ENCODE measurements at places on chromosomes 13 and 19.

- DNase-seq, result no peak
Observed at GRCh38 chr13:35256459-35257148, 219.9 kb downstream of the MAB21L1 start.

GRCh38 chr19:48370955-48371354, 6.8 kb downstream of the SYNGR4 start:
- DNase-seq, result no peak

- DNase-seq, result no peak
Observed at GRCh38 chr13:109228211-109228610, 558.2 kb downstream of the IRS2 start.

- DNase-seq, result no peak
Observed at GRCh38 chr19:35015270-35015953, 14.9 kb upstream of the SCN1B start.

DNA sequence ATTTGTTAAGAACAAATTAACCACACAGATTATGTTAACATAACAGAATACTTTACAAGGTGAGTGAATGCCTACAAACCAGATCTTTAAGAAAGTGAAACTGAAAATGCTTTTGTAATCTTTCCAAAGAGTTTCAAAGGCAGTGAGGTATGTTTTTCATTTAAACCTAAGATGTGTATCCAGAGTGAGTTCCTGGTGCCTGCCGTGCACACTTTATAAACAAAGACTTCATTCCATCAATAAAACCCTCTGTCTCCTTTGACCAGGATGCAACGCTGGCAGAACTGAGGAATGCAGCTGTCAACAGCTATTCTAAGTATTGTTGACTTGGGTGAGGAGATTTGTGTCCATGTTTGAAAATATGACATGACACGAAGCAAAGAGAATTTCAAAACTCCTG, 344.6 kb downstream of the DNAJC15 start:
- DNase-seq, result no peak

DNA sequence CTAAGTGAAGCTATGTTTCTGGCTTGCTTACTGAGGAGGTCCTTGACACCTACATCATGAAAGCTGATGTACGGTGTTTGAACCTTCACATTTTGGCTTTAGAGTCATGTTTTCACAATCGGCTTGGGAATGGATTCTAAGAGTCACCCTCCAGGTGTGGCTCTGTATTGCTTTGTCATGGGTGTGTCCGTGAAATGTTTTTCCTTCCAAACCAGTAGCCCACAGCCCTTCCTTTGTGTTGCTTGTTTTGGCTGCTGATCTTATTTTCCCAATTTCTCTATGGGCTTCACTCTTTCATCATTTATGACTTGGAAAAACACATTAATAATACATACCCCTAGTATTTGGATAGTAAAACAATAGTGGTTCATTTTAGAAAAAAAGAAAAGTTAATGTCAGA, 240.6 kb downstream of the GGACT start:
- no peak for DNase-seq

GRCh38 chr13:50635504-50635903, 208.0 kb downstream of the DLEU7 start:
- DNase-seq, result no peak

DNA sequence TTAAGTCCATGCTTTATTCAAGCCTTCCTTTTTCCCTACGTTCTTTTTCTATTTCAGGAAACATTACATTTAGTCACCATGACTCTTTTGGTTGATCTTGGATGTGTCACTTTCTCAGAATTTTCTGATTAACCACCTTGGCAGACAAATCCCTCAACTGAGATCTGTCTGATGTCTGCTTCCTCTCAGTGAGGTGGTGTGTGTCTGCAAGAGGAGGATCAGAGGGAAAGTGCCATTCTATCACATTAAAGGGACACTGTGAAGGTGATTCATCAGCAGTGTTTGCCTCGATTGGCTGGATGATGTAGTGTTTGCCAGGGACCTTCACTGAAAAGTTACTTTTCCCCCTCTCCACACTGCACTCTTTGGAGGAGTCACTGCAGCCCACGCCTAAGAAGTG, 3.0 kb upstream of the CCNP start:
- no peak for DNase-seq

DNA sequence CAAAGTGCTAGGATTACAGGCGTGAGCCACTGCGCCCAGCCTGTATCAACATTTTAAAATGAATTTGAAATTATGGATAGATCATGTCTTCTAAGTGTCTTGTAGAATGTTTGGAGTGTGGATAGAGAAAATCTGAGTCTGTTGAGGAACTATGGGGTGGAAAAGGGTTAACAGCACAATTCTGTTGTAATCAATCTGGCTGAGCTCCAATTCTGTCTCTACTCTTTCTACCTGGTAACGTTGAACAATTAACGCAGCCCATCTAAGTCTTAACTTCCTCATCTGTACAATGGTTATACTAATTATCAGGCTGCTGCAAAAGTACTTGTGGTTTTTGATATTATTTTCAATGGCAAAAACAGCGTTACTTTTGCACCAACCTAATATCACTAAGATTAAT, 4.1 kb downstream of the FPR2 start:
- DNase-seq, result no peak

GRCh38 chr13:112078216-112078615, 11.3 kb downstream of the SOX1 start:
- no peak for DNase-seq

GRCh38 chr19:9972103-9972502, 35.8 kb upstream of the OLFM2 start:
- no peak for DNase-seq

GRCh38 chr13:98549728-98550317, 27.1 kb downstream of the STK24 start:
- no peak for DNase-seq

DNA sequence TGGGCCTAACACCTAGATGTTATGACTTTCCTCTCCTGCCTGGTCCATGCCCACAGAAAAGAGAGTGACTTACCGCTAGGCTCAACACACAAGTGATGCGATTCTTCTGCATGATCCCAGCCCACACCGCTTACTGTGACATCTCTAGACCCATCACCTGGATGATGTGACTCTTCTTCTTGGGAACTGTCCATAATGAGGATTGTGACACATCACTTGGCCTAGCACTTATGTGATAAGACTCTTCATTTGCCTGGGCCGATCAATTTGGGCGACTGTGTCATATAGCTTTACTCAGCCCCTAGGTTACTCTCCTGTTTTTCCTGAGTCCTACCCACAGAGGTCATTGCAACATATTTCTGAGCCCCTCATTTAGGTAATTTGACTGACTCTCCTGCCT, 19.9 kb upstream of the ZNF681 start:
- no peak for DNase-seq

DNA sequence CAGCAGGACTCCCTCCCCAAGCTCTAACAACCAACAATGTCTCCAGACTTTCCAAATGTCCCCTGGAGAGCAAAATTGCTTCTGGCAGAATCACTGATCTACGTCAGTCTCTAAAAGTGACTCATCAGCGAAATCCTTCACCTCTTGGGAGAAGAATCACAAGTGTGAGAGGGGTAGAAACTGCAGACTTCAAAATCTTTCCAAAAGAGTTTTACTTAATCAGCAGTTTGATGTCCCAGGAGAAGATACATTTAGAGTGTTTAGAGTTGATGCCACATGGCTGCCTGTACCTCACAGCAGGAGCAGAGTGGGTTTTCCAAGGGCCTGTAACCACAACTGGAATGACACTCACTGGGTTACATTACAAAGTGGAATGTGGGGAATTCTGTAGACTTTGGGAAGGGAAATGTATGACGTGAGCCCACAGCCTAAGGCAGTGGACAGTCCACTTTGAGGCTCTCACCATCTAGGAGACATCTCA, 6.2 kb upstream of the CEACAM5 start:
- DNase-seq, result no peak

DNA sequence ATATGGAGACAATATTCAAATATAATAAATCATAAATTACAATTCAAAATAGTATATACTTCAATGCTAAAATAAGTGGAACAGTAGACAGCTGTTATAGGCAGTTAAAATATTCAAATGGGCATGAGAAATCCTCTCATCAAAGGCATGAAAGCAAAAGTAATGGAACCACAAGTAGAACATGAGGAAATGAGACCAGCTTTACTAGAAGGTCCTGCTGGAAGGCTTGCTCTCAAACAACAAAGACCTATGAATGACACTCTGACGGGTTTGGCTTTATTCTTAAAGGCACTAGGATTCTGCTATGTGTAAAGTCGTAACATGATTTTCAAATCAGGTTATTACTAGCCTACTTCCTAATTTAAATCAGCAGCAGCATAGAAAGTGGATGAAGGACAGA, 148.1 kb downstream of the VWA8 start:
- DNase-seq, result no peak

- DNase-seq, result no peak
Observed at GRCh38 chr19:3508771-3509535, 2.8 kb downstream of the FZR1 start.
